ENCODE measurements at places on chromosomes 11 and 22.

GRCh38 chr11:12377106-12377823 is at the start of gene PARVA:
Gene PARVA (plus strand): TSS chr11:12377571. CDS start chr11:12377648, 77 bp downstream.
- peak within 1 kb of the TSS; percentile 64 for H3K4me3 ChIP-seq
- no peak for DNase-seq
- H3K27ac ChIP-seq: no peak within 1 kb of the TSS
- H3K27me3 ChIP-seq: peaks cover 33% of the 10 kb centered on the region

DNA sequence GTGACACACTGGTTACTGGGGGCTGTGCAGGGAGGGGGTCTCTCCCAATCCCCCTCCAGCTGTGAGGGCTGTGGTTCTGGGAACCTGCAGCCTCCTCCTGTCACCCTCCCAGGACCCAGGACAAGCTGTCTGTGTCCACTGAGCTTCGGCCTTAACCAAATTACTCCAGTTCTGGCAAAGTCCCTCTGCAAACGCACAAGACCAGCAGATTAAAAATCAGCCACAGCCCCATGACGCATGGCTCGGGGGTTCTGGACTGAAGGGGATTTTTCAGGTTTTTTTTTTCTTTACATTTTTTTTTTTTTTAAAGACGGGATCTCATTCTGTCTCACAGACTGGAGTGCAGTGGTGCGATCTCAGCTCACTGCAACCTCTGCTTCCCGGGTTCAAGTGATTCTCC is 32.2 kb upstream of the A4GALT start:
- no peaks in the 10 kb centered on the region for H3K36me3 ChIP-seq
- H3K27ac ChIP-seq: no peak overlapping the region
- peaks cover 6% of the 10 kb centered on the region for H3K27me3 ChIP-seq
- no peak for DNase-seq

GRCh38 chr11:22304337-22304961 is 33.7 kb upstream of the SLC17A6 start:
- no peak for DNase-seq
- no peaks in the 10 kb centered on the region for H3K4me1 ChIP-seq
- no peak overlapping the region for H3K27ac ChIP-seq
- H3K27me3 ChIP-seq: peaks cover 9% of the 10 kb centered on the region
- H3K36me3 ChIP-seq: no peaks in the 10 kb centered on the region

DNA sequence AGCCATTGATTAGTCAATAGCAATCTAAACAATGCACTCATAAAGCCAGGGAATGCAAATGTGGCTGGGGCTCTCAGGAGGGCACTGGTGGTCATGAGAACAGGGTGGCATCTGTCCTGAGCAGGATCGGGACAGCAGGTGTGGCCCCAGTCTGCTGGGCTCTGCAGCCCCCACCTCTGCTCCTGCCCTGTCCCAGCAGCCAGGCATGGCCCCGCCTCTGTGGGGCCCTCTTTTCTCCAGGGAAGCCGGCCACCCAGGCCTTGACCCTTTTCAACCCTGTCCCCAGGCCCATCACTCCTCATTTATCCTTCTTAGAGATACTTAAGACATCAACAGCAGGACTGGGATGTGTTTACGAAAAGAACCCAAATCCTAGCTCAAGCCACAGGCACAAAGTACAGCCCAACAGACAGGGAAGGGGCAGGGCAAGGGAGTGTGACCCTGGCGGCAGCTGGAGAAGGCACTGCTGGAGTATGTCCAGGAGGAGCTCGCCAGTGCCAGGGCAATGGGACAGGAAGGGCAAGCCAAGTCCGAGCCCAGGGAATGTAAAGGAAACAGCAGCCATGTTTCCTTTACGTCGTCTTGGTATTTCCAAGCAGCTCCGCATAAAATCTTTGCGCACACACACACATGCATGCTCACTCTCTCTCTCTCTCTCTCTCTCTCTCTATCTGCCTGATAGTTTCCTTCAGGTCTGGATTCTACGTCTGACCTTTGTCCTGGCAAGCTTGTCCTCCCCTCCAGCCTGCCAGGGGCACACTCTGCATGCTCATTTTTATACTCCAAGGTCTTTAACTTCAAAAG is 59.9 kb downstream of the DGCR2 start:
- no peak for DNase-seq
- H3K4me3 ChIP-seq: no peak overlapping the region
- no peaks in the 10 kb centered on the region for H3K4me1 ChIP-seq
- H3K27me3 ChIP-seq: no peaks in the 10 kb centered on the region

DNA sequence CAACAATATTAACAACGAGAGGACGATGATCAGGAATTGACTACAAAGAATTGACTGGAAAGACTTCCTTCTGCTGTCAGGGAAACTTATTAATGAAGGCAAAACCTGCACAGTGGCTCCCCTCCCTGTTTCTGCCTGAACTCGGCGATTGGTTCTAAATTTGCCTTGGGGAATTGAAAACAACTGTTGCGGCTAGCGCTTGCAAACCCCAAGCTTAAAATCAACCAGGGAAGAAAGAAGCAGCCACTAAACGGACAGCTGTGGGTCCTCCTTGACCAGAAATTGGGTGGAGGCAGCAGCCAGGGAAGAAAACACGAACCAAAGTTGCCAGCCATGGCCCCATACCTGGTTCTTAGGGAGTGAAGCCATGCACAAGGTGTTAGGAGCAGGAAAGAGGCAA is 383.5 kb upstream of the CADM1 start:
- H3K27me3 ChIP-seq: no peaks in the 10 kb centered on the region
- H3K27ac ChIP-seq: no peak overlapping the region
- no peak overlapping the region for H3K4me3 ChIP-seq
- no peaks in the 10 kb centered on the region for H3K36me3 ChIP-seq
- DNase-seq: no peak
- H3K4me1 ChIP-seq: no peaks in the 10 kb centered on the region

- H3K27me3 ChIP-seq: peaks cover 31% of the 10 kb centered on the region
- no peak overlapping the region for H3K4me3 ChIP-seq
- no peaks in the 10 kb centered on the region for H3K36me3 ChIP-seq
- no peak overlapping the region for H3K27ac ChIP-seq
Observed at GRCh38 chr11:36750349-36750748, 152.3 kb upstream of the RAG2 start.

- H3K4me1 ChIP-seq: peaks cover 23% of the 10 kb centered on the region
- DNase-seq: no peak
- no peak overlapping the region for H3K4me3 ChIP-seq
- H3K27me3 ChIP-seq: no peaks in the 10 kb centered on the region
- no peak overlapping the region for H3K27ac ChIP-seq
- H3K36me3 ChIP-seq: no peaks in the 10 kb centered on the region
Observed at GRCh38 chr11:11844272-11844671, 2.5 kb downstream of the USP47 start.

- H3K27me3 ChIP-seq: no peaks in the 10 kb centered on the region
- DNase-seq: no peak
- H3K4me3 ChIP-seq: no peak overlapping the region
- no peaks in the 10 kb centered on the region for H3K4me1 ChIP-seq
- H3K36me3 ChIP-seq: no peaks in the 10 kb centered on the region
Observed at GRCh38 chr11:117411736-117412135, 84.1 kb downstream of the CEP164 start.

DNA sequence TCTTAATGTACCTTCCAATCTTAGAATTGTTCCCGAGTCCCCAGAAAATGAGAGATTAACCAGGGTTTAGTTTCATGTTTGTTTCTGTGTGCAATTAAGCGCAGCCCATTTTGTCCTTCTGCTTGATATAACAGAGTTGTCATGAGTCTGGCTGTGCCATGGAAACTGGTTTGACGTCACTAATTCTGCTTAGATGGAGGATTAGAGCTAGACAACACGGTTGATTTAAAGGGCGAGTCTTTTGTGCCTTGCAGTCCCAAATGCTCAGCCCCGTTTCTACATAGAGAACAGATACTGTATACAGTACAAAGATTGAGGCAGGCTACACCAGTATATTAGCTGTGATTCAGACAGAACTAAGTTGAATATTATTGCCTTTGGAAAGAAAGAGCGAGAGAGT is 45.5 kb upstream of the ALKBH3 start:
- no peak overlapping the region for H3K27ac ChIP-seq
- DNase-seq: no peak
- H3K4me1 ChIP-seq: peaks cover 27% of the 10 kb centered on the region
- no peak overlapping the region for H3K4me3 ChIP-seq
- H3K27me3 ChIP-seq: no peaks in the 10 kb centered on the region
- no peaks in the 10 kb centered on the region for H3K36me3 ChIP-seq

DNA sequence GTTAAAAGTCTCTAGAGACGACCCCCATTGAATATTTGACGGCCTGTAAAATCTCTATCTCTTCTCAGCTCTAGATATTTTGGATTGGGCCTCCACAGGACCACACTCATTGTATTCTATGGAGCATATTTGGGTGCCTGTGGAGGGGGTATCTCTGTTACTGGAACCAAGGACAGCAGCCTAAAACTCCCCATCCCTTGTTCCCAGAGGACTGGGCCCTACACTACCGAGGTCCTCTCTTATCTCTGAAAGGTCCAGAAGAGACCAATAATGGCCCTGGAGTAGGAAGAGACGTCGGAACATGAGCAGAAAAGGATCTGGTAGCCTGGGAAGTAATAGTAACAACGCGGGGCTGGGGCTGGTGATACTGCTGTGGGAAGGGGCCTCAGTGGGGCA is 542 bp downstream of the HPS4 start:
- no peaks in the 10 kb centered on the region for H3K27me3 ChIP-seq
- peak overlapping the region; percentile 90 for H3K4me3 ChIP-seq
- H3K4me1 ChIP-seq: peaks cover 80% of the 10 kb centered on the region
- H3K27ac ChIP-seq: peak overlapping the region; percentile 97

GRCh38 chr11:95143106-95143681 is 53.5 kb downstream of the ENDOD1 start:
- no peak overlapping the region for H3K27ac ChIP-seq
- no peaks in the 10 kb centered on the region for H3K36me3 ChIP-seq
- peaks cover 24% of the 10 kb centered on the region for H3K4me1 ChIP-seq
- no peak overlapping the region for H3K4me3 ChIP-seq
- no peak for DNase-seq

DNA sequence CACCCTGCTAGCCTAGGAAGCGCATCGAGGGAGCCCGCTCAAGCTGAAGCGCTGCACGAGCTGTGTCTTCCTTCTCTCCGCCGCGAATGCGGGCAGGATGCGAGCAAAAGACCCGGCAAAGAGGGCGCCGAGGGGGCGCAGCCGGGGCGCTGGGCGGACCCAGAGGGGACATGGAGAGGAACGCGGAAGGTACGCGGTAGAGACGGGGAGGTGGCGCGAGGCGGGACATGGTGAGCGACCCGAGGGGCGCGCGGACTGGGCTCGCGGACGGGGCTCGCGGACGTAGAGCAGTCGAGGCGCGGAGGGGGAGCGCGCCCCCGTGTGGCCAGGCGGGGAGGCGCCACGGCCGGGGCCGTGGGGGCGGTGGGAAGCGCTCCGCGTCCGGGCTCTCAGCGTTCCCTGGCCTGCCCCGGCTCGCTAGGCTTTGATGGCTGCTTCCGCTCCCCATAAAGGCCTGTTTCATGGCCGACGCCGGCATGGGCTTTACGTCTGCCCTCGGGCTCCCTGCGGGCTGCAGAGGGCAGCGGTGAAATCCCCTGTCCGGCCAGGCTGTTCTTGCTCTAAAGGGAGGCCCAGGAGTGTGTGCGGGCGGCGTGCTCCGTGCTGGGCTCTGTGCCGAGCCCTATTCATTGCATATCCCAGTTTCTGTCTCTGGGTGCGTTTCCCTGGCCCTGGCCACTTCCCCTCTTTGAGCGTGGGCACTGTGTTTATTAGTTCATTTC is 31.2 kb upstream of the TRIM29 start:
- H3K27ac ChIP-seq: no peak overlapping the region
- peaks cover 87% of the 10 kb centered on the region for H3K27me3 ChIP-seq
- DNase-seq: peak; percentile 71
- H3K4me3 ChIP-seq: peak overlapping the region; percentile 73
- H3K36me3 ChIP-seq: no peaks in the 10 kb centered on the region

GRCh38 chr11:106262852-106263251 is 185.4 kb downstream of the AASDHPPT start:
- no peak overlapping the region for H3K4me3 ChIP-seq
- peaks cover 2% of the 10 kb centered on the region for H3K36me3 ChIP-seq
- no peak for DNase-seq
- H3K27me3 ChIP-seq: no peaks in the 10 kb centered on the region

DNA sequence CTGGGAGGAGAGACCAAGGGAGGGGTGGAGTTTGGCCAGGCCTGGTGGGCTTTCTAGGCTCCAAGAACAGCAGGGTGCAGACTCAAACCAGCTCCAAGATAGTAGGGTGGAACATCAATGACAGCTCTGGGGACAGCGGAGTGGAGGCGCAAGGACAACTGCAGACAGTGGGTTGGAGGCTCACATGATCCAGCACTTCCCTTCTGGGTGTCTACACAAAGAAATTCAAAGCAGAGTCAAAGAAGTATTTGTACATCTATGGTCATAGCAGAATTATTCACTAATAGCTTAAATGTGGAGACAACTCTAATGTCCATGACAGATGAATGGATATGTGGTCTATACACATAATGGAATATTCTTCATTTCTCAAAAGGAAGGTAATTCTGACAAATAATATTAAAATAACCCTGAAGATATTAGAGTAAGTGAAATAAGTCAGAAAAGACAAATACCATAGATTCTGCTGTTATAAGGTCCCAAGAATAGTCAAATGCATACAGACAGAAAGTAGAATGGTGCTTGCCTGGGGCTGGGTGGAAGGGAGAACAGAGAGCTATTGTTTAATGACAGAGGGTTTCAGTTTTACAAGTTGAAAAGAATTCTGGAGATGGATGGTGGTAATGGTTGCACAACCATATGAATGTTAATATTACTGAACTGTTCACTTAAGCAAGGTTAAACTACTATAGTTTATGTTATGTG is 5.5 kb upstream of the GAB4 start:
- H3K36me3 ChIP-seq: no peaks in the 10 kb centered on the region
- peaks cover 11% of the 10 kb centered on the region for H3K27me3 ChIP-seq
- H3K27ac ChIP-seq: no peak overlapping the region
- DNase-seq: no peak

DNA sequence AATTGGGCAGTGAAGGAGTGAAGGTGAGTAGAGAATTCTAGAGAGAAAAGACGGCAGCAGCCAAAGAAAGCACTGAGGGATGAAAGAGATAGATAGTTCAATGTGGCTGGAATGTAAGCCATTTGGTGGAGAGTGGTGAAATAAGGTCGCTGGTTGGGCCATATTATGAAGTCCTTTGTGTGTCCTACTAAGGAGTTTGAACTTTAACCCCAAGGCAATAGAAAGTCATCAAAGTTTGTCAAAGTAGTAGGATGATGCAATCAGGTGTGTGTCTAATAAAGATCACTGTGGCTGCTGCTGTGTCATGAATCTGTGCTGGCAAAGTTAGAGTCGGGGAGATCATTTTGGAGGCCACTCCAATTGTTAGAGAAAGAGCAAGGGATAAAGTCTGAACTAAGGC is 18.7 kb downstream of the RNF121 start:
- peak overlapping the region; percentile 3 for H3K4me3 ChIP-seq
- H3K27me3 ChIP-seq: no peaks in the 10 kb centered on the region
- H3K27ac ChIP-seq: peak overlapping the region; percentile 63
- no peak for DNase-seq
- H3K4me1 ChIP-seq: peaks cover 25% of the 10 kb centered on the region

GRCh38 chr11:66386171-66387069 is 14.9 kb upstream of the SLC29A2 start:
- no peaks in the 10 kb centered on the region for H3K27me3 ChIP-seq
- peaks cover 8% of the 10 kb centered on the region for H3K4me1 ChIP-seq
- H3K4me3 ChIP-seq: peak overlapping the region; percentile 60
- H3K36me3 ChIP-seq: no peaks in the 10 kb centered on the region

All from activated T-cell treated with anti-CD3 and anti-CD28 coated beads, Interleukin-2, amount 50 U/mL, for 72 hours (primary cell).